Muscle of arm (tissue), 14 donors: ENCODE measurements at places on chromosomes 4 and X. TPM values are rescaled to one million over a fixed set of nuclear protein-coding genes. Genes with fewer than 3 reads are reported as not detected.
A peak's percentile ranks its signal among the peaks of the same experiment; 100 is the strongest.

DNA sequence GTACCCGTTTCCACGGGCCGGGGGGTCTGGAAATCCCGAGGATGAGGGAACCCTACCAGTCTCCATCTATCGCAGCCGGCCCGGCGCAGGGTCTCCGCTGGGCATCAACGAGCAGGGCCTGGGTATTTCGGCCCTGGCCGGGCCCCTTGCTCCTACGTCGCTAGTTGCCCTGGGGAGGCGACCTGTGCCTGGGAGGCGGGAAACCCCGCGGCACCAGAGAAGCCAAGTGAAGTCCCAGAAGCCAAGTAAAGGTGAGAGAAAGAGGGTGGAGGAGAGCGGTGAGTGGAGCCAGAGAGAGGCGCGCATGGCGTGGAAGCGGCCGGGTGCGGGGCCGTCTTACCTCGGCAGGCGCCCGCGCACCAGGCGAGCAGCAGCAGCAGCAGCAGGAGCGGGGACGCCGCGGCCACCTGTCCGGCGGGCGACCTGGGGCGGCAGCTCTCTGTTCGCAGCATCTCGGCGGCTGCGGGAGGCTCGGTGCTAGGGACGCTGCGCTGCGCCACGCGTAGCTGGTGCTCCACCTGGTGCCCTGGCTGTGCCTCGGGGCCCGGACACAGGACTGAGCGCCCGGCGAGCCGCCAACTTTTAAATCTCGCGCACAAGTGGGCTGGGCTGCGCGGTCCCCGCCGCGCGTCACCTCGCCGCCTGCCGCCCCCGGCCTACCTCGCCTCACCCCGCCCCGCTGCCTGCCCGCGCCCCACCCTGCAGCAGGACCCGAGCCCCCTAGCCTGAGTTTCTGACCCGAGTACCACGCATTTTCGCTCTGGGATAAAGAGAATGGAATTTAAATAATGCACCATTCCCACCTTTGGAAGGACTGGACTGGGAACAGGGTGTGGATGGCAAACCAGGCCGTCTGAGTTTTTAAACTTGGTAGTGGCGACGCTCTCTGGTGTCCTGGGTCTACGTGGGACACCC, at the start of gene NMU:
NMU (minus strand) TSS at position 558 of the 915 bp plus-strand sequence; CDS start at position 452, 106 bp downstream.
- DNase-seq: peak; percentile 18

DNA sequence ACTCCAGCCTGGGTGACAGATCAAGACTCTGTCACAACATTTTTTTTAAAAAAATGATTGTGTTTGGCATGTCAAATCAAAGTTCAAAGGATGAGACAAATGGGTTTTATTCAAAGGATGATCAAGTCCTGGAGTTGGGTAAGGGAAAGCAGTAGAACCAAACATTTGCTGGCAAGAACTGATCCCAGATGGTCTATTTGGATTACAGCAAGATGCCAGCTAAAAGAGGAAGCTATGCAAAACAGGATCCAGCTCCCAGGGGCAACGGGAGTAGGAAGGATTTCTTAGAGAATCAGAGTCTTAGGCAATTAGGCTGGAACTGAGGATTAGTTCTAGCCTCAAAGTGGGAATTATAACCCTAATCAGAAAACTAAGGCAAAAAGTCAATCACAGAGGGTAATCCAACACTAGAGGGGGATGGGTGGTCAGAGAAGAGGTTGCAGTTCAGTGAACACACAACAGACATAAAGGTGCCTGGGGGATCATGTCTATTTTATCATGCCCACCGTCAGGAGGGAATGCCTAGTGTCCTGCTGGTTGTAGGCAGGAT, 133.0 kb upstream of the PLS3 start:
- no peak for DNase-seq

GRCh38 chrX:143296521-143296920, 220.8 kb downstream of the SPANXN3 start:
- DNase-seq: no peak

GRCh38 chrX:1386338-1387127, 5.4 kb downstream of the SLC25A6 start:
- no peak for DNase-seq

DNA sequence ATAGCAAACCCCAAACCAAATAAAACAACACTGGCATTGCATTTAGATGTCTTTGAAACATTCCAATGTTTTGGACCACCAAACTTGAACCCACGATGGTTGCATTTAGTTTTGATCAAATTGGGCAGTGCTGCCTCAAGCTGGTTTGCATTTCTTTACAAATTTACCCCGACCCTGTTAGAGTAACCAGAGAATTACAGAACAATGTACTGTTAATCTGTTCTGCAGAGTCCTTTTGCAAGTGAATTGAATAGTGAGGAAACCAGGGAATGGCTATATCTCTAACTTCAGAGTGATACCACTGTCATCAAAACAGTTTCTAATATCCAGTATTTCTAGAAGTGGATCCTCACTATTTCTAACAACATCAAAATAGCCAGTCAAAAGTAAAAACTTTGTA, 49.5 kb upstream of the GYPA start:
- DNase-seq: no peak

GRCh38 chr4:45554423-45554822, 569.4 kb downstream of the GABRG1 start:
- no peak for DNase-seq

GRCh38 chr4:25062098-25062497, 31.4 kb upstream of the LGI2 start:
- DNase-seq: no peak

DNA sequence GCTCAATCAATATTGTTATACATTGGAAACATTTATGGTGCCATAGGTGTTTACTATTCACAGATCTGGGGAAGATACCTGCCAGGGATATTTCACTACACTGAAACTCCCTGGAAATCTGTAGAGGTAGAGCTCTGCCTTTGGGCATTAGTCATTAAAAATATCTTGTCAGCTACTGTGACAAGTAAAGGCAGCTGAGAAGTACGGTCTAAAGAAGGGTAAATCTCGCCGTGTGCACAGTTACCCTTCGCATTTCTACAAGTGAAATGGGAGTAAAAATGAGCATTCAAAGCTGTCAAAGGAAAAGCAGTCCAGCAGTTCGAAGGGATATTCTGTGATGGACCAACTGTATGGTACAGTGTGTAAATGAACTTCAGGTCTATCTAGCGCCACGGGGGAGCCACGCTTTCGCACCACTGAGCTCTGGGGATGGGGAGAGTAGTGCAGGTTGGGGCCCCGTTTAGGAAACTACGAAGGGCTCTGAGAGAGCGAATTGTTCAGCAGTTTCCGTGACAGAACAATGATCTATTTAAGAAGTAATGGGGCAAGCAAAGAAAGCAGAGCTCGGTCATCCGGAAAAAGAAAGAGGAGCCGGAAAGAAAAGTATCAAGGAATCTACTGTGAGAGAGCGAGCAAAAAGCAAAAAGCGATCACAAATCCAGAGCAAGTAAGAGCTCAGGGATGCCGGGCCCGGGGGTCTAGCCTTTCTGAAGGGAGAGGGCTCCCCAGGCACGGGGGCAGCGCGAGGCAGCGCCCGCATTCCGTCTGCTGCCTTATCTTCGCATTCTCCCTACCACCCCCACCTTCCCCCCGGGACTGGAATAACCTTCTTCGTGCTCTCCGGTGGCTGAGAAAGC, 646 bp downstream of the TIGD4 start:
- DNase-seq: peak; percentile 41

DNA sequence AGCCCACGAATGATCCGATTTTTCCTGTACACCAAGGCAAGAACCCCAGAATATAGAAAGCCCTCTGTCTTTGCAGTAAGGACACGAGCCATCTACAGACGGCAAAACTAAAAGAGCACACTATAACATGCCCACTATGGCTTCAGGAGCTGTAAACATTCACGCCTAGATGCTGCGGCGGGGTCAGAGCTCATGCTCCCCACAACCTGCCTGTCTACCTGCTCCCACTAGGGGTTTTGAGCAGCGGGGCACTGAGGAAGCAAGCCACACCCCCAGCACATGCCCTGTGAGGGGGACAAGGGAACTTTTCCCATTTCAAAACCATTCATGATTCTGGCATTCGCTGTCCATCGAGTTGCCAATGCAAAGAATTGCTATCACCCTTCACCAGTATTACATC, 144.8 kb downstream of the PAPSS1 start:
- DNase-seq: no peak

GRCh38 chr4:143512978-143513313, 556 bp upstream of the SMARCA5 start:
- DNase-seq: no peak

- no peak for DNase-seq
Measured at GRCh38 chrX:26219351-26219750, 3.4 kb downstream of the MAGEB5 start.

DNA sequence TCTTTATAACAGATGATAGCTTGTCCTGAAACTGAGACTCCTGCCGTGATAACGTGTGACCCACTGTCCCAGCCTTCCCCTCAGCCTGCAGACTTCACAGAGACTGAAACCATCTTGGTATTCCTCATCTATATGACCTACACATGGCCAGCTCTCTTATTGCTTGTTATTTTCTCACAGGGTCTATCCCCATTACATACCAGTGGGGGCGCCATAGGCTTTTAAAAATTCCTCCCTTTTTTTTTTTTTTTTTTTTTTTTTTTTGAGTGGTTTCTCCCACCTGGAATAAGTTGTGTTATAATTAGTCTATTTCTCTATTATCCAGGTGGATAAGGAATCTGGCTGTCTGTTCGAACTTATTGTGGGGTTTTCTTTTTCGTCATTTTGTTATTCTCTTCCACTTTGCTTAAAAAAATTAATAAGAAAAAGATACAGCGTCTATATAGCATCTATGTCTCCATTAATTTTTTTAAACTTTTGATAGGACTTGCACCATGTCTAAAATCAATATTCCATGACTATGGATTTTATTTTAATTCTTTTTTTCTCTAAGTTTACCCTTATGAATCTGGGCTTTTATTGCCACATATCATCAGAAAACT, 47.2 kb downstream of the GYG2 start:
- no peak for DNase-seq

DNA sequence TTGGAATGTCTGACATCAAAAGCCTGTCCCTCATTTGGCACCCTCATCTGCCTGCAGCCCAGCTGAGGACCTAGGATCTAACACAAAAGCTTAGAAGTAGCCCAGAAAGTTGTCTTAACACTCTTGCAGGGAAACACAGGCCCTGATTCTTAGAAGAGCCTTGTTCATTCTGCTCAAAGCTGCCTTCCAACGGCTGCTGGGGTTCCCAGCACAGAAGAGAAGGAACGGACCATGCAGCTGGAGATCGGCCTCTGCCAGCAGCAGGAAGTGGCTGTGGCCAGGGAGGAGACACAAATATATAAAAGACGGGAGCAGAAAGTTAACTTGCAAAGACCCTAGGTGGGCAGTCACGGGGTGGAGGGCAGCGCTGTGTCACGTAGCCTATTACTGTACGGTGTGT, 20.4 kb downstream of the PRPS2 start:
- no peak for DNase-seq

GRCh38 chr4:152849350-152849749, 69.6 kb downstream of the ARFIP1 start:
- no peak for DNase-seq

- DNase-seq: no peak
Measured at GRCh38 chr4:73908965-73909364, 39.8 kb downstream of the CXCL1 start.

- no peak for DNase-seq
Measured at GRCh38 chr4:157222771-157223160, 2.2 kb downstream of the GRIA2 start.

GRCh38 chr4:35884714-35885480, 359.4 kb downstream of the ARAP2 start:
- no peak for DNase-seq

DNA sequence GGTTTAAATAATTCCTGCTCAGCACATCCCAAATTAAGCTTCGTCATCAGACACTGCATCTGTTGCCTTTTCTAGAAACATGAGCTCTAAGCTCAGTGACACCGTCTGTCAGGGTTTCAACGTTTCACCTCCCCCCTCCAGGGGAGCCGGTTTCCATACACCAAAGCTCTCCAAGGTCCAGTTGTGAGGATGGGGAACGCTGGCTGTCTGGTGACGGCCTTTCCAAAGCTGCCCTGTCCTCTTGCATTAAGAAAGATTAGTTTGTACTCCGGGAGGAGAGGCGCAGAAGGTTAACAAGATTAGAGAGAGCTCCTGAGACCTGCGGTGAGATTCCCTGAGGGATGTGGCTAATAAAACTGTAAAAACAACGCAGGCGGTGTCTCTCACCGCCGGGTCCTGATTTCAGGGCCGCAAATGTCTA, 43.2 kb downstream of the ASMT start:
- DNase-seq: no peak

GRCh38 chrX:1323315-1323714, 13.3 kb upstream of the IL3RA start:
- peak; percentile 20 for DNase-seq

DNA sequence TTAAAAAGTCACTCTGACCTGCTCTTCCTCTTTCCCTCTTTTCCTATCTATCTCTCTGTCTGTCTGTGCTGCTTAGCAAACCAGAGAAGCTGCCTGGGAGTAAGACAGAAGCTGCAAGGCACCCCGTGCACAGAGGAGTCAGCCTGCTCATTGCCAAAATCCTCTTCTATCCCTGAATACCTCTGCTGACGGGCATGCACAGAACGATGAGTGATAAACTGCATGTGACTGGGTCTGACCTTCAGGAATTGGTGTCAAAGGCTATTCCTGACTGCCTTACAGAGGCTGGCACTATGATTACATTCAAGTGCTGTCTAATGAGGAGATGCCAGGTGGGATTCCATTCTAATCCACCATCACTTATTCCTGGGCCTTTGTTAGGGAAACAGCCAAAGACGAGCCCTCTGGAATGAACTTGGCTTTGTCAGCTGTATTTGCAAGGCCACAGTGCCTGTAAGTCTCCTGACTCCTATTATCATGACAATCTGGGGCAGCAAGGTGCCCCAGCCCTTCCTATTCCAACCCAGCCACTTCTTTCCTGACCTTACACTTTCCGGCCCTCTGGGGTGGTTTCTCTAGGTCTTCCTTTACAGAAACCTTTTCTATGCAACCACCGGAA, 45.4 kb upstream of the CTAG2 start:
- no peak for DNase-seq

DNA sequence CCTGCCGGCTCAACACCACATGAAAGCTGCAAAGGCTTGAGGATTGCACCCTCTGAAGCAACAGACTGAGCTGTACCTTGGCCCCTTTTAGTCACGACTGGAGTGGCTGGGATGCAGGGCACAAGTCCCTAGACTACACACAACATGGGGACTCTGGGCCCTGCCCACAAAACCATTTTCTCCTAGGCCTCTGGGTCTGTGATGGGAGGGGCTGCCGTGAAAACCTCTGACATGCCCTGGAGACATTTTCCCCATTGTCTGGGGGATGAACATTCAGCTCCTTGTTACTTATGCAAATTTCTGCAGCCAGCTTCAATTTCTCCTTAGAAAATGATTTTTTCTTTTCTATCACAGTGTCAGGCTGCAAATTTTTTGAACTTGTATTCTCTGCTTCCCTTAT, 123.5 kb upstream of the SMARCAD1 start:
- DNase-seq: no peak

- no peak for DNase-seq
Measured at GRCh38 chrX:111047575-111047974, 48.4 kb upstream of the PAK3 start.

- DNase-seq: no peak
Measured at GRCh38 chr4:83809581-83809980, 273.7 kb downstream of the GPAT3 start.

- DNase-seq: no peak
Measured at GRCh38 chr4:154960476-154960875, 179.4 kb downstream of the RBM46 start.

The CENPE gene
- polyA plus RNA-seq: 4.3 TPM

The KLF8 gene
- 15.8 TPM for polyA plus RNA-seq

The S100G gene
- not detected for polyA plus RNA-seq

The UGT2B11 gene
- not detected for polyA plus RNA-seq

The SHISA3 gene
- polyA plus RNA-seq: 5.2 TPM

The CAMK2D gene
- 226 TPM for polyA plus RNA-seq

The TSPAN5 gene
- polyA plus RNA-seq: 27.4 TPM

The PASD1 gene
- not detected for polyA plus RNA-seq

The CSN1S1 gene
- polyA plus RNA-seq: not detected

The COL4A6 gene
- not detected for polyA plus RNA-seq

The PRSS48 gene
- polyA plus RNA-seq: not detected
